ENCODE measurements at places on chromosomes 13 and 19.

GRCh38 chr13:52811841-52812240 lies 36.6 kb downstream of the PCDH8 start:
- no peaks in the 10 kb centered on the region for H3K36me3 ChIP-seq
- no peaks in the 10 kb centered on the region for H3K4me1 ChIP-seq
- no peak overlapping the region for H3K27ac ChIP-seq
- no peak for DNase-seq
- no peaks in the 10 kb centered on the region for H3K27me3 ChIP-seq

- peak; percentile 92 for DNase-seq
- peak within 1 kb of the TSS; percentile 92 for H3K4me3 ChIP-seq
- no peaks in the 10 kb centered on the region for H3K27me3 ChIP-seq
These were observed at the start of gene KLF12 for GRCh38 chr13:74134221-74134776. Gene KLF12 (minus strand): TSS chr13:74134404.

DNA sequence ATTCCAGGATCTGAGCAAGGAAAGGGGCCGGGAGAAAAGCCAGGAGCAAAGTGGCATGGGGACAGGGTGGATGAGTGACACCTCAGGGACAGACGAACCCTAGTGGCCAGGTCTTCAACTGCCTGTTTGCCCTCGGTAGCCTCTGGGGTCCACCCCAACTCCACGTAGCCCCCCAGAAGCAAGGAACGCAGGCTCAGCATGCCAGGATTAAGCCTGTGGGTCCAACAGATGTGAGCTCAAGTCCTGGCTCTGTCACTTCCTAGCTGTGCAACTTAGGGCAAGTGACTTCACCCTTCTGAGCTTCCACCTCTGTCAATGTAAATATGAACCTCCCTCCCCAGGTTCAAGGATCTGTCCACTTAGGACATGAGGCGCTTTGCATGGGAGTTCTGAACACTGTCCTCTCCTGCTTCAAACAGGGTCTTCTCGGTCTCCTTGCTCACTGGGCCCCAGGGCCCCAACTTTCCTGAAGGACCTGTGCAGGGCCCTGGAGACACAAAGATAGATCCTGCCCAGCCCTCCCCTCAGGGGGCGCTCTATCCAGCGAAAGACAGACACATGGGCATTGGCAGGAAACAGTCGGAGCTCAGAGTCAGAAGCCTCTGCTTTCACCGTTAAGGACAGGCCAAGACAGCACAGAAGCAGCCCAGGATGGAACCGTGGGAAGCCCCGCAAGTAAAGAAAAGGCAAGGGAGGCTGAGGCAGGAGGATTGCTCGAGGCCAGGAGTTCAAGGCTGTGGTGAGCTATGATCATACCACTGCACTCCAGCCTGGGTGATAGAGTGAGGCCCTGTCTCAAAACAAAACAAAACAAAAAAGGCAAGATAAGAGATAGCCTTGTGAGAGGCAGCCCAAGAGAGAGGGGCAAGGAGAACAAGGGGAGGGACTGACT lies 13.2 kb downstream of the SYDE1 start:
- no peaks in the 10 kb centered on the region for H3K27me3 ChIP-seq
- DNase-seq: no peak
- peaks cover 13% of the 10 kb centered on the region for H3K4me1 ChIP-seq
- peaks cover 22% of the 10 kb centered on the region for H3K36me3 ChIP-seq
- H3K4me3 ChIP-seq: no peak overlapping the region

DNA sequence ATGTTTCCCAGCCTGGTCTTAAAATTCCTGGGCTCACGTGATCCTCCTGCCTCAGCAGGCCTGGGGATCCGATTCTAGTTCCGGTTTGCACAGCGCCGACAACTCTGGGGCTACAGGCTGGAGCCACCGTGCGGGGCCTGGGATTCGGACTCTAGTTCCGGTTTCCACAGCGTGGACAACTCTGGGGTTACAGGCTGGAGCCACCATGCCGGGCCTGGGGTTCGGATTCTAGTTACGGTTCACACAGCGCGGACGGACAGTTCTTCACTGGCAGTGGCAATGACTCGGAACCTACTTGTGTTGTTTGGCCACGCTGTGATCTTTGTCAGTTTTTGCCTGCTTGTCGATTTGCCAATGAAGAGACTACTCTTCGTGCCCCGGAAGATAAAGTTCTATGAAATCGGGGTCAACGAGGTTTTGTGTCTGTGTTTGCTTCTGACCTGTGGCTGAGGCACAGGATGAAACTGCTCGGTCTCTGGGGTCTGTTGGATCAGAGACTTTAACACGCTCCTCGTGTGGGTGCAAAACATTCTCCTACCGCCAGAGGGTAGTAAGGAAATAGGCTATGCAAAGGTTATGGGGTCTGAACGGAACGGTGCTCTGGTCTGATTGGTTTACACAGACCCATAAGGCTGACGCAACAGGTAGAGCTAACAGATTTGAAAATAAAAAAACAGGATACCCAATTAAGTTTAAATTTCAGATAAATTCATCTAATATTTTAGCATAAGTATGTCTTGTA lies 12.1 kb upstream of the ZSCAN1 start:
- no peaks in the 10 kb centered on the region for H3K27me3 ChIP-seq
- no peak overlapping the region for H3K4me3 ChIP-seq
- no peaks in the 10 kb centered on the region for H3K4me1 ChIP-seq
- no peak overlapping the region for H3K27ac ChIP-seq
- DNase-seq: no peak

DNA sequence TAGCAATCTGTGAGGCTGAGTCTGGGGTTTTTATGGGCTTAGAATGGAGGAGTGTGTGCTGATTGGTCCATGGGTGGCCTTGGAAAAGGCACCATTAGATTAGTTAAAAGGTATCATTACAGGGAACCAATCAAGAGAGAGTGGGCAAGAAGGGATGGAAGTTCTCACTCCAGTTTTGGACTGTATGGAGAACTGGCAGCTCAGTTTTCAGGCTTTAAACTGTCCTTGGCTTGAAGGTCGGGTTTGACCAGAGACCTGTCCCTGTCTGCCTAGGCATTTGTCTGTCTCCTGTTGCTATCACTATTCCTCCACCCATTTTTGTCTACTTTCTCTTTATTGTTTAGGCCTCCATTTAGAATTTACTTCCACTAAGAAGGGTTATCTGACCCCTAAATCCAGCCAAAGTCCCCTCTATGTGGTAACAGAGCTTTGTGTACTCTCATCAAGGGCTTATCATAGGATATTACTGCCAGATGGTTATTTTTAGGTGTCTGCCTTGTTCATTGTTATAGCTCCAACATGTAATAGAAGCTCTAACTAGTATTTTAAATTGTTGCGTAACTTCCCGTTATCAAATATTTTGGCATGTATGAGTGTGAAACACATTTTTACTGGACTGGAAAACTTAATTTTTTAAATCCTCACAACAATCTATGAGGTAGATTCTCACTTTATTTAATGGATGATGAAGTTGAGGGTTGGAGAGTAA lies 133.3 kb upstream of the SLC10A2 start:
- no peak overlapping the region for H3K4me3 ChIP-seq
- no peaks in the 10 kb centered on the region for H3K27me3 ChIP-seq
- no peaks in the 10 kb centered on the region for H3K4me1 ChIP-seq
- no peak overlapping the region for H3K27ac ChIP-seq
- no peak for DNase-seq

- no peaks in the 10 kb centered on the region for H3K4me1 ChIP-seq
- no peak overlapping the region for H3K4me3 ChIP-seq
- H3K27me3 ChIP-seq: no peaks in the 10 kb centered on the region
- no peak for DNase-seq
These were observed 112.4 kb downstream of the ZNF429 start for GRCh38 chr19:21617740-21618339.

DNA sequence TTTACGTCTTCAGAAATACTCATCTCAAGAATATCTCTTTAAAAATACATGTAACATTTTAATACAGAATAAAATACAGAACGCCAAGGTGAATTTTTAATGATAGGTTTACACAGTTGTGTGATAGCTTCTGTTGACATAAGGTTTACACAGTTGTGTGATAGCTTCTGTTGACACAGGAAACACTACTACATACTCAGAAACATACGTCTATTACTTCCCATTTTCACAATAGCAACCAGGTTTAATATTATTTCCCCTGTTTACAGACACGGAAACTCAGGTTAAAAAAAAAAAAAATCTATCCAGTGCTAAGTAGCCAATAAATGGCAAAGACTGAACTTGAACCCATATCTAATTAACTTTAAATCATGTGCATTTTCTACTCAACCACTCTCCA lies 571.2 kb downstream of the LIG4 start:
- no peaks in the 10 kb centered on the region for H3K36me3 ChIP-seq
- no peaks in the 10 kb centered on the region for H3K27me3 ChIP-seq
- no peaks in the 10 kb centered on the region for H3K4me1 ChIP-seq
- H3K4me3 ChIP-seq: no peak overlapping the region
- no peak overlapping the region for H3K27ac ChIP-seq
- DNase-seq: no peak

GRCh38 chr19:49241769-49242168 lies 83.2 kb downstream of the SLC6A16 start:
- H3K4me1 ChIP-seq: no peaks in the 10 kb centered on the region
- no peak for DNase-seq
- H3K27me3 ChIP-seq: no peaks in the 10 kb centered on the region

Data from CD8-positive, alpha-beta memory T cell (primary cell).